Cerebellar nuclear complex (tissue), 1 donor: ENCODE measurements at places on chromosomes 16 and 17.

GRCh38 chr17:65482201-65482600 lies 79.2 kb downstream of the AXIN2 start:
- DNase-seq, result no peak

DNA sequence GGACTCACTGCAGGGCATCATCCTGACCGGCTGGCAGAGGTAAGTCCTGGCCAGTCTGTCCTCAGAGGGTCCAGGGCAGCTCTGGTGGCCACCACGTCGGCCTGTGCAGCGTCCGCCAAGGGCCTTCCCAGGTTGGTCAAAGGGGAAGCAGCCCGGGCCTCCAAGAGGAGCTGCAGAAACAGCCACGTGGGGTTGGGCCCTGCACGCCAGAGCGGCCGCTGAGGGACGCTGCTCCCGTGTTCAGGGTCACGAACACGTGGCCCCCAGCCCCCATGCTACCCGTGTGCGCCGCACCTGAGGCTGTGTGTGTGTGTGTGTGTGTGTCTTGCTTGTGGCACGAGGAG lies 13.3 kb downstream of the CYBC1 start:
- no peak for DNase-seq

- DNase-seq, result no peak
These were observed 255.2 kb downstream of the CNTNAP4 start for GRCh38 chr16:76532188-76532973.

DNA sequence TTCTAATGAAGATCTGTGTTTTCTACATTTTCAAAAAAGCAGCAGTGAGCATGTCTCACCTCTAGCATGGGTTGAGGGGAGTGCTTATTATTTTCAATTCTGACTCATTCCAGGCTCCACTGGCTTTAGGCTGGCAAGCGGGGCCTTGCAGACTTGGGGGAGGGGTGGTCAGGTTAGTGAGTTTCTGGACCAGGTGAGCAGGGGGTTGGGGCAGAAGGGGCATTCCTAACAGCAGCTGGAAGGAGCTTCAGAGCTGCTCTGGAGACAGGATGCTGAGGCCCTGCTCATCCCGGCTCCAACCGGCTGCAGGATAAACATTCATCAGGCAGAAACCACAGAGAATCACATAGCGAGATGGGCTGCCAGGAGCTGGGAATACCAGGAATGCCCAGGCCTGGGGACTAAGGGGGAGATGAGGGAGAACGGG lies 10.5 kb upstream of the KRT19 start:
- DNase-seq, result no peak
